Progenitor cell of endocrine pancreas (in vitro differentiated cells): ENCODE measurements at places on chromosomes 4 and X.

DNA sequence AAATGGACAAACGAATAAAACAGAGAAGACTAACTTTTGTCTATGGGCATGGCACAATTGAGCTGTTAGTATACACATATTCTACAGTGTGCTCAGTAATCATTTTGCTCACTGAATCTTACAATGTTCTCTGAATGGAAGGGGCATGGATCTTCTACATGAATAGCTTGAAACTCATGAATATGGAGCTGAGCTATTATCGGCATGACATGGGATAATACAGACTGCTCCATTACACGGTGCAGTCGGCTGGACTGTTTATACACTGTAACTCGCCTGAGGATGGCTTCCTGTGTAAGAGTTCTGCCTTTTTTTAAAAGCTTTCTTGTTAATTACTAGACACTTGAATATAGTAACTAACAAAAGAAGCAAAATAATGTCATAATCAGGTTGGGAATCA, 368.5 kb upstream of the MAD2L1 start:
- no peak for DNase-seq

- no peak for DNase-seq
Observed at GRCh38 chrX:146581981-146582712, 227.4 kb upstream of the CXorf51B start.

DNA sequence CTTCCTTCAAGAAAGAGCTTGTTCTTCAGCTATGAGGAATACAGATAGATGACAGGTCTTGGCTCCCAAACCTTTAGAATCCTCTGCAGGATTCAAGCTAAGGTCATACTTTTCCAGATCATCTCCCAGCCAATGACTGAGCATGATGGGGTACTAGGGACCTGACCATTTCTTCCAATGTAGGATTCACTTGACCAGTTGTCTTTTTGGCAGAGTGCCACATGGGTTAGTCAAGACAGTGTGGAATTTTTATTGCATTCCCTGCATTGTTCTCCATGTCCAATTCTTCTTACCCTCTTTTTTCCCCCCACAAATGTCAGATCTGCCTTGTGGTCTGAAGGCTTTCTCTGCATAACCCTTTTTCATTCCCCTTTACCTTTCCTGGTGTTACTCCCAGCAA, 99.5 kb downstream of the CCSER1 start:
- DNase-seq, result no peak

DNA sequence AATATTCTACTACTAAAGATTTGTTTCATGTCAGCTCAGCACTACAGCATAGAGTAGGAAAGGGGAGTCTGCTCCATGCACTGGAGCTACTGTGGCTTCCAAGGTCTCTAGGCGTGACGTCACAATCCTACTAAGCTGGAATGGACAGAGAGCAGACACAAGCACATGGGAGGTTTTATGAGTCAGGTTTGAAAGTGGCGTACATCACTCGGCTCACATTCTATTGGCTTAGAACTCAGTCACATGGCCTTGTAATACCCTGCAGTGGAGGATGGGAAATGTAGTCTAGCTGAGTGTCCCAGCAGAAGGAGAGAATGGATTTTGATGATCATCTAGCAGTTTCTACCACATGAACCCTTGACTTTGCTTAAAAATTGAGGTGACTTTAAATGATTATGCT, 624.8 kb upstream of the ATOH1 start:
- no peak for DNase-seq

- DNase-seq, result no peak
Observed at GRCh38 chrX:82649645-82650044, 858.4 kb upstream of the POU3F4 start.

DNA sequence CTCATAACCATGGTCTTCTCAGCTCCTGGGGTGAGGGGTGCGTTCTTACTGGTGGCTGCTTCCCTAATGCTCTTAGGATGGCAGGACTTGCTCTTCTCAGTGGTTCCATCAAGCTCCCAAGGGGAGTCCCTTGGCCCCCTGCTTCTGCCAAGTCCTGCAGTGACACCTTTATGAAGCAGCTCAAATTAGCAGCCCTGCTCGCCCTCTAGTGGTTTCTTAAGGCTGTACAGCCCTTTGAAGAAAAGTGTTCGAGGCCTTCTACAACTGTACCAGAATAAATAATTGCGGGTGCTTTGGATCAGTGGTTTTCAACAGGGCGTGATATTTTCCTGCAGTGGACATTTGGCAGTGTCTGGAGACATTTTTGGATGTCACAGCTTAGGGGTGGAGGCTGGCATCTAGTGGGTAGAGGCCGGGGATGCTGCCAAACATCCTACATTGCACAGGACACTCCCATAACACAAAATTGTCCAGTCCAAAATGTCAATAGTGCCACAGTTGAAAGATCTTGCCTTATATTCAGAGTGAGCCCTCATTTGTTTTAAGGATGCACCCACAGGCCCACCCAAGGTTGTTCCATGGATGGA, 204.7 kb upstream of the S100G start:
- DNase-seq, result no peak

DNA sequence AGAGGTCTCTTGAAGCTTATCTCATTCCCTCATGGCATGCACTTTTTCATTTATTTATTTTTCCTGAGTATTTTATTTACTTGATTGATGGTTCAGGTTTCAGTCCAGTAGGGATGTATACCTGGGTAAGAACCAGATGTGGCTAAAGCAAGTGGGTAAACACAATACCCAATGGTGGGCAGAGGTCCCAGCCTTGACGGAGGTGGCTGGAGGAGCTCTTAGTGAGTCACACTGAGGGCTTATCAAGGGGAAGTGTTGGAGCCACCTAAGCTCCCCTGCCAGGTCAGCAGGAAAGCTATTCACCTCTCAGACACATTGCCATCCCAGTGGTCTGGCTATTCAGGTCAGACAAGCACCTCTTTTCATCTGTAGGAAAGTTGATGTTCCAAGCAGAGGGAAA, 236.2 kb upstream of the MAGEB16 start:
- no peak for DNase-seq

DNA sequence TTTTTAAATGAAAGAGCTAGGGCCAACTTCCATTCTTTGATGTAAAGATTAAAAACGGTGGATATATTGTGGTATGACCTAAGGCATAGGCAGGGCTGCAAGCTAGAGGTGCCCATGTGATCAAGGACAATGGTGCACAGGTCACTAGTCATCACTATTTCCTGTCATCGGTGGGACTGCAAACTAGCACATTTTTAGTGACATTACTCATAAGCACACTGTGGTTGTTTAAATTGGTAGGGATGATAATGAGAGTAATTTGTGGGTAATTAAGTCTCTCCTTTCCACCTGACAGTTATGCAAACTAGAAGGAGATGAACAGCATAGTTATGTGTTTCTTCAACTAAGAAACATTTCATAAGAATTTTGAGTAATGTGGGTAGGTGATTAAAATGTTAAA, 85.4 kb downstream of the GPRIN3 start:
- DNase-seq, result no peak

DNA sequence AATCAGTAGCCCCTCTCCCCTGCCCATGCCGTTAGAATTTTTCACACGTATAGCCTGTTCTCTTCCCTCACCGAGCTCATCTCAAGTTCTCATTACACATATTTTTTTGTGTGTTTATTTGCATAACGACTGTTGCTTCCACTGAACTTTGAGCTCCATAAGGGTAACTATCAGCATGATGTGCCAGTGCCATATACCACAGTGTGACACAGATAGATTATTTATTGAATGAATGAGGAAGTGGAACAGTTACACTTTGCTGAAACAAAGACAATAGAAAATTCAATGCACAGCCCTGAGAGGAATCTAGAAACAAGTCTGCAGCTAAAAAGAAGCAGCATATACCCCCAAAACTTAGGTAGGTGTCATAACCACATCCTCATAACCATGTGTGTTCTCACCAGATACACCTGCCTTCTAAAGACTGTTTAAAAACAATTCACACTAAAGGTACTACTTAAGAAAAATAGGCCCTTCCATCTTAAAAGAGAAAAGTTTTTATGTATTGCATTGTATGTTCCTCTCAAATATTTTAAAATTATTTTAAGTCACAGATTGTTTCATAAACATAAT, 389.9 kb downstream of the PACRGL start:
- DNase-seq, result no peak
